ENCODE measurements at places on chromosomes 7 and 10.

- no peak for DNase-seq
These were observed 65.4 kb downstream of the ANKRD61 start for GRCh38 chr7:6096581-6096980.

DNA sequence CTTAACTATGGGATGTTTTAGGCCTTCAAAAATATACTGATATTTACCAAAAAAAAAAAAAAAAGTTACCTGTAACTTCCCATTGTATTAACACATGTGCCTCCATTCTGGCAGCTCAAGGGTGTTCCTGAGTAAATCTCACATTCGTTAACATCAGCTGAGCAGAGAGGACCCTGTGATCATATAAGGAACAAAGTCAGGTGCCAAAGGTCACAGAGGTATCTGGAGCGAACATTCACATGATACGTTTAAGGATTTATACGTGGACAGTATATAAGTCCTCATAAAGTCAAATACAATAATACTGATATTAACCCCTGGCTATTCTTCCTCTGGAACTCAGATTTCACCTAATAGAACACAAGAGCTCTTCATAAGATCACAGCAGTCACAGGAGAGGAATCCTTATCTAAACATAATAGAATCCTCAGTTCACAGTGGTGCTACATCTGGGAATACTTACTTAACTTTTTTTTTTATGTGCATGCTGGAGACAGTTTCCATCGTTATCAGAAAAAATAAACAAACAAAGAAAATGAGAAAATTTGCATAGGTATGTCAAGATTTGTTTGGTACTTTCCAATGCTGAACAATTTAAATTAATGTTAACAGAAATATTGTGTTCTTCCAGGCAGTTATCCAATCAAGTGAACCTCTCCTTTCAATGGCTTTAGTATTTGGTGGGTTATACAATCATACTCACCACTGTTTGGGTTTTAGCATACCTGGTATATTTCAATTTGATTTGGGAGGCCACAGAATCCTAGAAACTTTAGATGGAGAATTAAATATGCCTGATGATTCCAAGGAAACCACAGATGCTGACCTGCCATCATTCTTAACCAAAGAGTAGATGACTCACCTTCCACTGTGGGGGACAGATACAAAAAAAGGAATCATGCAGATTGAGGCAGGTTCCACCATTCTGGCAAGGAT is 6.6 kb downstream of the CUBN start:
- no peak for DNase-seq

- no peak for DNase-seq
These were observed 14.7 kb downstream of the COL1A2 start for GRCh38 chr7:94409200-94409948.

- DNase-seq = no peak
These were observed 86.5 kb upstream of the HPS1 start for GRCh38 chr10:98533241-98533640.

GRCh38 chr7:43645699-43646226 is 62.9 kb downstream of the STK17A start:
- DNase-seq = no peak

DNA sequence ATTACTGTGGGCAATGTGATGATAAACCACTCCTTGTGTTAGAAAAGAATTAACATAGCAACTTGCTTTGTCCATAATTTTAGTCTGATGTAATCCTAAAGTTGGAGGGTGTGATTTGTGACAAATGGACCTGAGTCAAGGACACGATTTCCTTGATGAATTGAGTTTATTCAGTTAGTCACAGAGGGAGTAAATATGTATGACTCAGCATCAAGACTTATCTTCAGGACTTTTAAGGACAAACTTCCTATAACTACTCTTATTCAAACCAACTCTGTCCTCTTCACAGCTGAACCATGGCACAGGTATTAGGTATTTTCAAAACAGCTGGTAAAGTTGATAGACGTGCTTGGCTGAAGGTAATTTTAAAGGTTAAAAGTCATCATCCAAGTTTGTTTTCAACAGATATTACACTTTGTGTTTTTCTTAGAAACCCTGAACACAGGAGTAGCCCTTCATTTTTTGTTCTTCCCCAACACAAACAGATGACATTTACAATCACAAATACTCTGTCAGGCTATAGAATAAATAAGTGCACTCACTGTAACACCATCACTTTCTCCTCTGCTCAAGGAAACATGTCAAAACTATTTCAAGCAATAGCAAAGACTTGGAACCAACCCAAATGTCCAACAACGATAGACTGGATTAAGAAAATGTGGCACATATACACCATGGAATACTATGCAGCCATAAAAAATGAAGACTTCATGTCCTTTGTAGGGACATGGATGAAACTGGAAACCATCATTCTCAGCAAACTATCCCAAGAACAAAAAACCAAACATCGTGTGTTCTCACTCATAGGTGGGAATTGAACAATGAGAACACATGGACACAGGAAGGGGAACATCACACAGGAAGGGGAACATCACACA is 54.5 kb downstream of the COA1 start:
- DNase-seq = no peak

GRCh38 chr10:103192089-103192450 is 1.0 kb downstream of the NT5C2 start:
- no peak for DNase-seq

DNA sequence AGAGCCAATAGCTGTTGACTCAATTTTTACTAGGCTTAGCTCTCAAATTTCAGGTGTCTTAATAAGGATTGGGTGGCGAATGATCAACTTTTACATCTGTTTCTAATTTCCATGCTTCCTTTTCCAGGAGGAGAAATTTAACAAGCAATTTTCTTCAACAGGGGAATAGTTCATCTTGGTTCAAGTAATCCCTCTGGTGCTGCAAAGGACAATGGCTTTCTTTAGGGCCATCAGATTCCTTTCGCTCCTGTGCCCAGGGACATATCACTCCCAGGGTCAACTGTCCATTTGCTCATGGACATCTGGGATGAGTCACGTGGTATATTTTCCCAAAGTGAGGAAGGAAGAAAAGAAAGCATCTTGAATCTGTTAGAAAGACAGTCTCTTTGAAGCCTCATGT is 313.3 kb downstream of the FRMD4A start:
- no peak for DNase-seq

- peak; percentile 6 for DNase-seq
These were observed 393.6 kb downstream of the CNTNAP2 start for GRCh38 chr7:146510088-146510680.

- no peak for DNase-seq
These were observed 36.6 kb upstream of the LRRC18 start for GRCh38 chr10:48976196-48976595.

DNA sequence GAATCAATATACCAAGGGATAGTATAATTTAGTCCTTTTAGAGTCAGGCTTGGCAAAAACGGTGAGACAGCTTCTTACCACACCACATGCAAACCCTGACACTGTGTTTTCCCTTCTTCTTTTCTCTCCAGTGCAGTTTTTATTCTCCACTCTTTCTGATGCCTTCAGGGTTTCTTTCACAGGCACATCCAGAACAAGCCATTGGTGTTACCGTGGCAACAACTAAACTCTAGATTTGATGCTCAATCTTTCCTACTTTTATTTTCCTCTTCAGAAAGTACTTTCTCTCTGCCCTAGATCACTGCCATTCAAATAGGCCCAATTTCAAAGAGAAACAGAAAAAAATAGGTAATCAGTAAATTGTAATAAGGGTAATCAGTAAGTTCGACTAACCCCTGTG is 469.8 kb upstream of the POT1 start:
- no peak for DNase-seq
